ENCODE measurements at places on chromosomes 1 and 21. TPM values are rescaled to one million over a fixed set of nuclear protein-coding genes. Genes with fewer than 3 reads are reported as not detected.

Gene RHD
- total RNA-seq, result not detected

Gene VSIG8
- total RNA-seq, result not detected

Gene SLC16A4
- total RNA-seq, result 11.3 TPM

DNA sequence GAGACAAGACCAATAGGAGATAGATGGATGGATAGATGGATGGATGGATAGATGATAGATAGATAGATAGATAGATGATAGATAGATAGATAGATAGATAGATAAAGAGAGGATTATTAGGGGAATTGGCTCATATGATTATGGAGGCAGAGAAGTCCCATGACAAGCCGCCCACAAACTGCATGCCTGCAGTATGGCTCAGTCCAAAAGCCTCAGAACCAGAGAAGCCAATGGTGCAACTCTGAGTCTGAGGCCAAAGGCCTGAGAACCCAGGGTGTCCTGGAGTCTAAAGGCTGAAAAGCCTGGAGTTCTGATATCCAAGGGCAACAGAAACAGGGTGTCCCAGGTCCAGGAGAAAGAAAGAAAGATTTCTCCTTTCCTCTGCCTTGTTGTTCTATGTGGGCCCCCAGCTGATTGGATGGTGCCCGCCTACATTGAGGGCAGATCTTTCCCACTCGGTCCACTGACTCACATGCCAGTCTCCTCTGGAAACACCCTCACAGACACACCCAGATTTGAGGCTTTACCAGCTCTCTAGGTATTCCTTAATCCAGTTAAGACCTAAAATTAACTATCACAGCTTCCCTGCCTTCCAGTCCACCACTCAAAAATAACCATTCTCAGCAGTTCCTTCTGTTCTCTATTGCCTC is 39.6 kb upstream of the IRF2BP2 start:
- H3K27ac ChIP-seq, result no peak overlapping the region
- no peak overlapping the region for H3K4me3 ChIP-seq
- DNase-seq, result no peak
- no peaks in the 10 kb centered on the region for H3K27me3 ChIP-seq
- H3K36me3 ChIP-seq, result no peaks in the 10 kb centered on the region

DNA sequence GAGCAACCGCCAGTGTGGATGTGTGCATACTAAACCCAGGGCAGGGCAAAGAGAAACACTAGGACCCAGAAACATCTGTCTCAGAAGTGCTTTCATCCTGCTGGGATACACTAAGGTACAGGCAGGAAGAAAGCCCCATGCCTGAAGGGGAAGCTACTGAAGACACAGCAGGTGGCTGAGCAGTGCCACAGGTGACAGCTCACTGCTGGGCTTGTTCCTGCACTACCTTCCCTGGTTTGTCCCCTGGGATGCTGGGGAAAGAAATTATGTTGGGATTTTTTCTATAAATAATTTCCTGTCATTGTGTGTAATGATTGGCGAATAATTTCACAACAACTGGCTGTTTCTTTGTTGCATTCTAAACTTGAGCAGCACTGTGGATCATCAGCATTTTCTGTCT is 245.3 kb upstream of the RAB4A start:
- no peak overlapping the region for H3K4me3 ChIP-seq
- H3K27me3 ChIP-seq, result no peaks in the 10 kb centered on the region
- no peaks in the 10 kb centered on the region for H3K4me1 ChIP-seq
- H3K27ac ChIP-seq, result no peak overlapping the region

Gene UAP1
- 66.5 TPM for total RNA-seq

DNA sequence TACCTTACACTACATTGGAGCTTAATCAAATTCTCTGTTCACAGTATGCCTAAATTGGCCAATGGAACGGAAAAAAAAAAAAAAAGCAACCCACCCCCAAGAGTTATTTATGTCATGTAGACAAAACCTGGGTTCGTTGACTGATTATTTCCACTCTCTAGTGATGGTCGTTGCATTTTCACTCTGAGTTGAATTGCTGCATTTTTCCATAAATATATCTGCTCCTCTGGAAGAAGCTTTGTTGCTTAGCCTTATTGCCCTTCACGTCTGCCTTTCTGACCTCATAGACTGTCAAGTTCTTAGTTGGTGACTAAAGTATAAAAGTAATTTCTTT is 90.2 kb upstream of the RUNX1 start:
- no peaks in the 10 kb centered on the region for H3K36me3 ChIP-seq
- no peak for DNase-seq
- H3K27ac ChIP-seq, result no peak overlapping the region
- no peak overlapping the region for H3K4me3 ChIP-seq
- H3K4me1 ChIP-seq, result no peaks in the 10 kb centered on the region

Data from uterus (tissue), 4 donors.